ENCODE measurements at places on chromosomes 13 and 19. TPM values are rescaled to one million over a fixed set of nuclear protein-coding genes. Genes with fewer than 3 reads are reported as not detected.

The ZNF569 gene
- polyA plus RNA-seq = 0.90 TPM

- peaks cover 2% of the 10 kb centered on the region for H3K4me1 ChIP-seq
- no peak for DNase-seq
- H3K27me3 ChIP-seq = no peaks in the 10 kb centered on the region
- no peak overlapping the region for H3K4me3 ChIP-seq
- H3K27ac ChIP-seq = no peak overlapping the region
Measured at GRCh38 chr13:112713517-112714253, 23.8 kb downstream of the ATP11A start.

DNA sequence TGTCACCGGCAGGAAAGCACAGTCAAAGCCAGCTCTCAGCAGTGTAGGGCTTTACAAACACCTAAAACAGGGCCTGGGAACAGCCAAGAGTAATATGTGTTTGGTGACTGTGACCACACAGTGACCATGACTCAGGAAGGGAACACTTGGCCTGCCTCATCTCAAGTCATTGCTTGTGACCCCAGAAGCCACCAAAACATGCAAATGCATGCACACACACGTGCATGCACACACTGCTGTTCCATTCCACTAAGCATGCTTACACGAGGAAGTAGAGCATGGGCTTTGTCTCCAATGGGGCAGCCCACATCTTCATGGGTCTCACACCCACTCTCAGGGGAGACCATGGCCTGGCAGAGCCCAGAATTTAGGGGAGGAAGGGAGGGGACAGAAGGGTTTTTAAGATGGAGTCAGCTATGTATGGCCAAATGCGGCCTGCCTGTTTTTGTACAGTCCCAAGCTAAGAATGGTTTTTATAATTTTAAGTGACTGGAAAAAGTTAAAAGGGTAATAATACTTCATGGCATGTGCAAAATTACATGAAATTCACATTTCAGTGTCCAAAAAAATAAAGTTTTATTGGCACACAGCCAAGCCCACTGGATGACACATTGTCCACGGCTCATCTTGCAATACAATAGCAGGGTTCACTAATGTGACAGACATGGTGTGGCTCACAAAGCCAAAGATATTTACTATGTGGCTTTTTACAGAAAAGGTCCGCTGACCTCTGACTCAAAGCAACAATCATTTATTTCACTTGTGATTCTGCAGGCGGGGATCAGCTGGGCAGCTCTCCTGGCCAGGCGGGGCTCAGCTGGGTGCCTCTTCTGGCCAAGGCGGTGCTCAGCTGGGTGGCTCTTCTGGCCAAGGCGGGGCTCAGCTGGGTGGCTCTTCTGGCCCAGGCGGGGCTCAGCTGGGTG lies 17.3 kb downstream of the ZFR2 start:
- no peaks in the 10 kb centered on the region for H3K27me3 ChIP-seq
- no peaks in the 10 kb centered on the region for H3K4me1 ChIP-seq
- no peak for DNase-seq
- H3K4me3 ChIP-seq = no peak overlapping the region
- H3K36me3 ChIP-seq = no peaks in the 10 kb centered on the region
- no peak overlapping the region for H3K27ac ChIP-seq

- H3K36me3 ChIP-seq = no peaks in the 10 kb centered on the region
- DNase-seq = no peak
- peaks cover 7% of the 10 kb centered on the region for H3K4me1 ChIP-seq
- H3K27me3 ChIP-seq = no peaks in the 10 kb centered on the region
Measured at GRCh38 chr19:12912571-12912970, 6.5 kb downstream of the SYCE2 start.

- H3K27me3 ChIP-seq = no peaks in the 10 kb centered on the region
- DNase-seq = no peak
- no peak overlapping the region for H3K27ac ChIP-seq
- H3K4me3 ChIP-seq = no peak overlapping the region
Measured at GRCh38 chr13:45402641-45403040, 15.5 kb downstream of the SLC25A30 start.

DNA sequence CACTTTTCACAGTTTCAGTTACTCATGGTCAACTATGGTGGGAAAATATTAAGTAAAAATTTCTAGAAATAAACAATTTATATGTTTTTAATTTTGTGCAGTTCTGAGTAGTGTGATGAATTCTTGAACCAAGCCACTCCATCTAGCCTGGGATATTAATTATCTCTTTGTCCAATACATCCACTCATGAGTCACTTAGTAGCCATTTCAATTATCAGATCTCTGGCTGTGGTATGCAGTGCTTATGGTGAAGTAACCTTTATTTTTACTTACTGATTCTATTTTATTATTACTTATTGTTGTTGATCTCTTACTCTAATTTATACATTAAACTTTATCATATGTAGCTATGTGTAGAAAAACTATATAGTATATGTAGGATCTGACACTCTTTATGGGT lies 128.9 kb upstream of the KLHL1 start:
- no peaks in the 10 kb centered on the region for H3K27me3 ChIP-seq
- no peak overlapping the region for H3K27ac ChIP-seq
- H3K4me1 ChIP-seq = no peaks in the 10 kb centered on the region
- H3K36me3 ChIP-seq = no peaks in the 10 kb centered on the region
- H3K4me3 ChIP-seq = no peak overlapping the region

DNA sequence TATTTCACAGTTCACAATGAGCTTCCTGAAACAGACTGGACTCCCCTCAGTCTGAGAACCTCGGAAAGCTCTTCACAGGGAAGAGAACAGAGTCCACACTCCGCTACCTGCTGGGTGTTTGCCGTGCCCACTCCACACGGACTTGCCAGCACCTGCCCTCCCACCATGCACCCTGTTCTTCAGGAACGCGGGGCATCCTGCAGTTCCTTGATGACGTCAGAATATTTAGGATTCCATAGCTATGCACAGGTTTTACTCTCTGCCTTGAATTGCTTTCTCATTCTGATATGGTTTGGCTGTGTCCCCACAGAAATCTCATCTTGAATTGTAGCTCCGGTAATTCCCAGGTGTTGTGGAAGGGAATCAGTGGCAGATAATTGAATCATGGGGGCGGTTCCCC lies 74.4 kb upstream of the FARP1 start:
- no peaks in the 10 kb centered on the region for H3K36me3 ChIP-seq
- no peaks in the 10 kb centered on the region for H3K27me3 ChIP-seq
- no peaks in the 10 kb centered on the region for H3K4me1 ChIP-seq
- no peak overlapping the region for H3K4me3 ChIP-seq

DNA sequence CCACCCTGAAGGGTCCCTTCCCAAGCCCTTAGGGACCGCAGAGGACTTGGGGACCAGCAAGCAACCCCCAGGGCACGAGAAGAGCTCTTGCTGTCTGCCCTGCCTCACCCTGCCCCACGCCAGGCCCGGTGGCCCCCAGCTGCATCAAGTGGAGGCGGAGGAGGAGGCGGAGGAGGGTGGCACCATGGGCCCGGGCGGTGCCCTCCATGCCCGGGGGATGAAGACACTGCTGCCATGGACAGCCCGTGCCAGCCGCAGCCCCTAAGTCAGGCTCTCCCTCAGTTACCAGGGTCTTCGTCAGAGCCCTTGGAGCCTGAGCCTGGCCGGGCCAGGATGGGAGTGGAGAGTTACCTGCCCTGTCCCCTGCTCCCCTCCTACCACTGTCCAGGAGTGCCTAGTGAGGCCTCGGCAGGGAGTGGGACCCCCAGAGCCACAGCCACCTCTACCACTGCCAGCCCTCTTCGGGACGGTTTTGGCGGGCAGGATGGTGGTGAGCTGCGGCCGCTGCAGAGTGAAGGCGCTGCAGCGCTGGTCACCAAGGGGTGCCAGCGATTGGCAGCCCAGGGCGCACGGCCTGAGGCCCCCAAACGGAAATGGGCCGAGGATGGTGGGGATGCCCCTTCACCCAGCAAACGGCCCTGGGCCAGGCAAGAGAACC lies 1.5 kb downstream of the EGLN2 start:
- peaks cover 65% of the 10 kb centered on the region for H3K4me1 ChIP-seq
- DNase-seq = no peak
- no peaks in the 10 kb centered on the region for H3K36me3 ChIP-seq
- H3K27me3 ChIP-seq = no peaks in the 10 kb centered on the region
- H3K4me3 ChIP-seq = peak overlapping the region; percentile 88

GRCh38 chr19:48807590-48808308 lies 3.1 kb downstream of the BCAT2 start:
- H3K4me1 ChIP-seq = peaks cover 28% of the 10 kb centered on the region
- no peak for DNase-seq
- H3K36me3 ChIP-seq = no peaks in the 10 kb centered on the region
- H3K27me3 ChIP-seq = no peaks in the 10 kb centered on the region

DNA sequence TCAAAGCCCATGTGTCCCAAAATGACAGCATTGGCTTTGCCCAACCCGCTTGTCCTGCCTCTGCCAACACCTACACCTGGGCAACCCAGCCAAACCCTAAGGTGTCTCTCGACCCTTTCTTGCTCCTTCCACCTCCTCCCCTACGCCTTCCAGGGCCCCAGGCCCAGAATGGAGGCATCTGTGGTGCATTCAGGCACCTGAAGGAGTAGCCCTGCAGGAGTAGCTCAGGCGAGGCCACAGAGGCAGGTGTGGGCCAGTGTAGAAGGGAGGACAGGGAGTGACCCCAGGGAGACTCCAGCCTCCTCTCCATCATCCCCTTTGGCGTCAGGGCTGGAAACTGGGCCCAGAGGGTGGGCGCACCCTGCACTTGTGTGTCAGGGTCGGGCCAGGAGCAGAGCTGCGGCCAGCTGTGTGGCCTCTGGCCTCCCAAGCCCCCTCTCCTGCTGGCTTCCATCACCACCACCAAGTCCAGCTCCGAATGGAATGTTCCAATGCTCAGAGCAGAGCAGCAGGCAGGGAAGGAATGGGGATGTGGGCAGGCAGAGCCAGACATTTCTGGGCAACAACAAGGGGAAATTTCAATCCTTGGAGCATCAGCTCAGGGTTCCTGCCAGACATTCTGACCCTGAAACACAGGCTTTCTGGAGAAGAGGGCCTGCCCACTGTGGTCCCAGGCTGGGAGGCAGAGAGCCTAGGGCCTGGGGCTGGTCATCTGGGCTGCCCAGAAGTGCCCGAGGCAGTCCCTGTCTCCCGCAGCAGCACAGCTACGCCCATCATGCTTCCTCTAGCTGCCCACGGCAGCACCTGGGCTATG lies 16.4 kb downstream of the PLEKHF1 start:
- H3K27me3 ChIP-seq = no peaks in the 10 kb centered on the region
- H3K4me1 ChIP-seq = peaks cover 31% of the 10 kb centered on the region
- H3K27ac ChIP-seq = no peak overlapping the region
- DNase-seq = no peak

GRCh38 chr19:30078381-30078910 lies 136.4 kb downstream of the URI1 start:
- no peak for DNase-seq
- H3K4me1 ChIP-seq = no peaks in the 10 kb centered on the region
- H3K27ac ChIP-seq = no peak overlapping the region
- H3K36me3 ChIP-seq = no peaks in the 10 kb centered on the region
- H3K27me3 ChIP-seq = no peaks in the 10 kb centered on the region

GRCh38 chr19:40461669-40462221 lies 3.8 kb downstream of the BLVRB start:
- no peaks in the 10 kb centered on the region for H3K36me3 ChIP-seq
- no peak overlapping the region for H3K4me3 ChIP-seq
- H3K27ac ChIP-seq = peak overlapping the region; percentile 10
- no peak for DNase-seq
- H3K27me3 ChIP-seq = no peaks in the 10 kb centered on the region

The TMIGD2 gene
- 0.16 TPM for polyA plus RNA-seq

GRCh38 chr13:93345770-93346169 lies 119.2 kb downstream of the GPC6 start:
- no peaks in the 10 kb centered on the region for H3K36me3 ChIP-seq
- no peaks in the 10 kb centered on the region for H3K4me1 ChIP-seq
- DNase-seq = no peak
- no peak overlapping the region for H3K27ac ChIP-seq
- H3K27me3 ChIP-seq = no peaks in the 10 kb centered on the region

The TMEM238 gene
- 0.47 TPM for polyA plus RNA-seq

The TMEM272 gene
- polyA plus RNA-seq = 0.07 TPM
